NCI-H187 (cell line): ENCODE measurements at places on chromosomes 7 and 10.

- no peak for DNase-seq
Measured at GRCh38 chr10:93123766-93124165, 50.1 kb downstream of the CYP26A1 start.

DNA sequence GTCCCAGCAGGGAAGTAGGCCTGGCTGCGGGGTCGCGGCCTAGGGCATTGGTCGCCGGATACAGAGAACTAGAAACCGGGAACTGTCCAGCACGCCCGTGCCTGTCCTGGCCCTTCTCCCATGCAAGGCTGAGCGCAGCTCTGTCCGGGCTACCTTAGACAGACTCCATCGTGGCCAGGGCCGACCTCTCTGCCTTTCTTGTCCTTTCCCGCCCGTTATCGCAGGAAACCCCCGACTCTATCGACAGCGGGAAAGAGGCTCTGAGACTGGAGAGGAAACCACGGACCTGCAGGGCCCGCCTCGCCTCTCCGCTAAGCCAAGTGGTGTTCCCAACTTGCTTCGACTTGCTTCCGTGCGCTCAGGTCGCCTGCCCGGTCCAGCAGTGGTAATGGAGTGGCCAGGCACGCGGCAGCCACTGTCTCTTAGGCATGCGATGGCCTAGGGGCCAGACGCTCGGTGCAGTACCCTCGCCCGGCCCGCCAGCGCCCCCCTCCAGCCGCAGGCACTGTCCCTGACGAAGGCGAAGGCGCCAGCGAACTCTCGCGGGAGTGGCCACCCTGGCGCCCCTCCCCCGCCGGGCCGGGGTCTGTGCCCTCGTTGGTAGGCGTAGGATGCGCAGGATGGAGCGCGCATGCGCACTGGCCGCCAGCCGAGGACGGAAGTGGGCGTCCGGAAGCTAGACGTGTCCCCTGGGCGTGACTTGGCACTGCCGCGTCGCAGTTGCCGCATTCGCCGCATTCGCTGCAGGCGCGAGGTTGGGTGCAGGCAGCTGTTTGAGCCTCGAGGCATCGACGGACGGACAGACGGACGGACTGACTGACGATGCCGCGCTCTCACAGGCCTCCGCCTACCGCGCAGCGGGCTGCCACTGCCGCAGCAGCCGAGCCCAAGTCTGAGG, 54.4 kb downstream of the MCMBP start:
- no peak for DNase-seq

- no peak for DNase-seq
Measured at GRCh38 chr10:102564209-102564834, 60.5 kb downstream of the SUFU start.

GRCh38 chr10:6916601-6917000, 336.5 kb upstream of the PRKCQ start:
- no peak for DNase-seq

DNA sequence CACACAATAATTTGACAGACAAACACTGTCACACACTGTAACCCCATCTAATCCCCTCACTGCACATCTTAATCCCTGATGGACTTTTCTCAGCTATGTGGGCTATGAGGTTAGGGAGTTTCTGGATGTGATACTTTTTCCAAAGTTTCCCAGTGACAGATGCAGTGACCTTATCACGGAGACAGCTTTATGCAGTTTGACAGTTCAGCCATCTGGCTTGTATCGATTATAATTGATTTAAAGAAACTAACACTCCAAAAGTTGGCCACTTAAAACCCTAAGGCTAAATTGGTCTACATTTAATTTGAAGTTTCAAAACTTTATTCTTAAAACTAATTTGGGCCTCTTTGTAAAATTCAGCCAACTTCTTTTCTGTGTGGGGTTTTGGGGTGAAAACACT, 196.7 kb downstream of the SDK1 start:
- no peak for DNase-seq

DNA sequence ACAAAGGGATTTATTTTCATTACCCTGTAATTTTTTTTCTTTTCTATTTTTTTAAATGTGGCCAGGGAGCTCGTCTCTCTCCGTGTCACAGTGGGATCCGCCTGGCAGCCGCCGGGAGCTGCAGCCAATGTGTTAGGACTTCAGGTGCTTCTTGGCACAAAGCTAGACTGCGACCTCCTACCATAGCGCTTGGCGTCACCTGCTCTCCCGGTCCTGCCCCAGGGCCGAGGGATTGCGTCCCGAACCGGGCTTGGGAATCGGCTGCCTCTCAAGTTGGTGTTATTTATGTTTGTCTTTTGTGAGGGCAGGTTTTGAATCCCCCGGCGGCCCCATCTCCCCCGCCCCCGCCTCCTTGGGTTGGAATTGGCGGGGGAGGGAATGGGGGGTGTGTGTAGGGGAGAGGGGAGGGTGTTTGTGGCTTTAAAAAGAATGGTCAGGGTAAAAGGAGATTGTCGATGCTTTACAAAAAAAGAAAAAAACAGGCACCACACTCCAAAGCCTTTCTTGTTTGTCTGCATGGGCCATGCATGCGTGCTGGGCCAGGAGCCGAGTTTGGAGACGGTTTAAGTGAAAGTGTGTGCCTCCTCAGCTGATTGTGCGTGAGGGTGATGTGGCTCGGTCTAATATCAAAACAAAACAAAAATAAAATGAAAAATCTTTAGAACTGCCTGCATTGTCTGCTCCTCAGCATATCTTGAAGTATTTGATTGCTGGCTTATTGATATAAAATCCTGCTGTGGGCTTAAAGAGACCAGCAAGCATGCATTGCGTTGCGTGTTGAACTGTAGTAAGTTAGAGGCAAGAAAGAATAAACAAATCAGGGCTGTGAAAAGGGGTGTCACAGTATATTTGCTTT, 1.2 kb downstream of the PPP1R9A start:
- peak; percentile 63 for DNase-seq

DNA sequence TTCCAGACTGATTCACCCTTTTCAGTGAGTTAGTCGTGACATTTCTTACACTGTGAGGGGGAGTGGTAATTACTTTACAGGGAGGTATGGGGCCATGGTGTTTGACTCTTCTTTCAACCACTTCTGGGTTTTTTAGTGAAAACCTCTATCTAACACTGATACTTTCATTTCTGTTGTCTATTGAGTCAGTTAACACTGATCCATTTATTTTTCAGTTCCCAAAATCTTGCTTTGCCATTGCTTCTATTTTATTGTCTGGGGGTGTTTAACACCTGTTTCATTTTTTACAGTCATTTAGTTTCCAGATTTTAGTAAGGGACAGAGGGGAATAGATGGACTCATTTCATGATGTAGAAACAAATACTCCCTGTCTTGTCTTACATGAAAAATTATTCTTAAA, 61.5 kb downstream of the HELLS start:
- no peak for DNase-seq
